ENCODE measurements at places on chromosomes 12 and 14. TPM values are rescaled to one million over a fixed set of nuclear protein-coding genes. Genes with fewer than 3 reads are reported as not detected.

DNA sequence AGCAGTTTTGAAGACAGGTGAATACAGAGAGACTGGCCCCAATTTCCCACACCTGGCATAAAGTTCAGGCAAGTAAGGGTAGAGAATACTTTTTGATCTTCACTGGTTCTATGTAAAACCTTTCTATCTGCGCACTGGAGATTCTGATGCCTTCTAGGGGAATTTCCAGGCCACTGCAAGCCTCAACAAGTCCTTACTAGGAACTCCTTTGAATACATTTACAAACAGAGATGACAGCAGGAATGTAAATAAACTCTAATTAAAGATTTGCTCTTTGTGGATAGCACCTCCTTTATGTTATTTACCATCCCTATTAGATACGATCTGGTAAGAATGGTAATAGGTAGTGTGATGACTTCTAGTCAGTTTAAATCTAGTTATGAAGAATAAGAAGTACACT is 69.2 kb downstream of the NTN4 start:
- peak; percentile 34 for DNase-seq

GRCh38 chr12:132471011-132471857 is 18.7 kb upstream of the FBRSL1 start:
- DNase-seq = peak; percentile 68

GRCh38 chr14:29235991-29236390 is 469.4 kb downstream of the FOXG1 start:
- DNase-seq = no peak

GRCh38 chr14:30885840-30886740 is 11.7 kb downstream of the COCH start:
- no peak for DNase-seq

- no peak for DNase-seq
Measured at GRCh38 chr12:19740472-19741131, 301.3 kb downstream of the AEBP2 start.

GRCh38 chr12:22971247-22971646 is 346.3 kb downstream of the ETNK1 start:
- DNase-seq = no peak

DNA sequence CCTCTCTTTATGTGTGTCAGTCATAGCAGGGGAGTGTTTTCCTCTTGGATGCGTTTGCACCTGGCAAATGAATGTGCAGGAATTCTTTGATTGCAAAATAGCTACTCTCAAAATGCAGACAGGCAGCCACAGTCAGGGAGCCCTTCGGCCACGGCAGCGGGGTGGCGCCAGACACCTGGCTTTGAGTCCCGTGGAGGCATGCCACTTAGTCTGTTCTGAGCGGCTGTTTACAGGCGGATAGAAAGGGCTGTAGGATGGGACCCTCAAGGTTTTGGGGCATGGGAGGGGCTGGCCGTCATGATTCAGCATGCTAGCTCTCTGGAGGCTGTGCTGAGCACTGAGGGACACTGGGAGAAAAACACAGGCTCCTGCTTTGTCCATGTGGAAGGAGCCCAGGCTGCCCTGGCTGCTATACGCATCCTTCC is 117.1 kb downstream of the SLC25A47 start:
- peak; percentile 75 for DNase-seq

DNA sequence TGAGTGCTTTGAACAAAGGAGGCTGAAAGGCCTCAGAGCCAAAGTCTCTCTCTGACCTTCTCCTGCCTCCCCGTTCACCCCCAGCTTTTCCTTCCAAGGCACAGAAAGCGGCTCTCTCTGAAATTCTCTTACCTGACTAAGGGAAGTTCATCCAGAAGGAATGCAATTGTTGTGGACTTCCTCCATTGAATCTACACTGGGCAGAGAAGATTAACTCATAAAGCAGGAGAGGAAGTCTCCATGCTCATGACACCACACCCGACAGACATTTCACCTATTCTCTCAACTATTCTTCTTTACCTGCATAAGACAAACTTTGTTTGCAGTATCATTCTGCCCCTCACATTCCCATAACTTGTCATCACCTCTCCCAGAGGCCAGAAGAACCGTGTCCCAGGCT is 129.3 kb upstream of the CCDC175 start:
- no peak for DNase-seq

DNA sequence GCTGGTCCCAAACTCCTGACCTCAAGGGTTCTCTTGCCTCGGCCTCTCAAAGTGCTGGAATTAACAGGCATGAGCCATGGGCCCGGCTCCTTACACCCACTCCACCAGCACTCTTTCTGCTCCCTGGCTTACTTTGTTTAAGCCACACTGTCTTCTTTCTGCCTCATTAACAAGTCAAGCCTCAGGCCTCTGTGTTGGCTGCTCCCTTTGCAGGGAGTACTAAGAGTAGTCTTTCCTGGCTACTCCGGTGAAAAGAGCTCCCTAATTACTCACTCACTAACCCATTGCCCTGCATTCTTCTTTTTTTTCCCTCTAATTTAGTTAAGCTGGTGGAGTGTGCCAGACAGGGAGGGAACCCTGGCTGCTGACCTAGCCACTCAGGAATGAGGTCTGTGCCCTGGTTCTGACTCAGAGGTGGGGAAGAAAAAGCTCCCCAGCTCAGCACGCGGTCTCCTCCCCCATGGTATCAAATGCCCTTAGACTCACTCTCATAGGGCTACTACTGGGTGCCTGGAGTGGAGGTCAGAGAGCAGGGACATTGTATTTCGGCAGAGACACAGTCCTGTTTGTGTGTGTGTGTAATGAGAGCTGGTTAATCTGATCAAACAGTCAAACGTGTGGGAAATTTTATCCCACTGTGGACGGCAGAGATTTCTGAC is 19.8 kb downstream of the GALNT6 start:
- peak; percentile 59 for DNase-seq

- no peak for DNase-seq
Measured at GRCh38 chr12:130240831-130241590, 78.7 kb downstream of the FZD10 start.

DNA sequence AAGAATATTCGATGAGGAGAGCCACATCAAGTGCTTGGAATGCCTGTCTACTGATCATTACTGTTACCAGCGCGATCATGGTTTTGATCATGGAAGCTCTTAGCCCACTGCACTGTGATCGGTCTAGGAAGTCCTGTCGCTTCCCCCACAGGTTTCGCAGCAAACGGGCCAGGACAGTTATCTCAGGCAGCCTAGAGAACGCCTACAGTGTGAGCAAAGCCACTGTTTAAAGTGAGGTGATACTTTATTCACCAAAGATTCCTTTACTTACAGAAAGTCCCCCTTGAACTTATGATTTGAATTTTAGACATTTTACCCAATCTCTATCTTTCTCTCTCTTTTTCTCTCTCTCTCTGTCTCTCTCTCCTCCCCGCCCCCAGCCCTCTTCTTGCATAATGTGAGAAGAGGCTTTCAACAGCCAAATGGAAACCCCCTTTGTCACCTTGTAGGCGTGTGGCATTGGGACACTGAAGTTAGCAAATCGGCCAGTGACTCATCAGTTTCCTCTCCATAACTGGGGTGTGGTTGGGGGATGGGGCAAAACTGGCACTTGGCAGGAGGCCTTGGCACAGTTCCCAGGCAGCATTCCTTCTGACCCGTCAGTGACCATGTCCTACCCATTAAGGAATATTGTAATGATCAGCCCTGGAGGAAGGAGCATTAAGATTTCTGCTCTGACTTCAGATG is 214.8 kb downstream of the CHST11 start:
- DNase-seq = no peak

Gene ART4
- 0.57 TPM for total RNA-seq

Gene CDKL1
- 4.5 TPM for total RNA-seq

Gene PLA2G1B
- total RNA-seq = not detected

Measured in Caco-2 (cell line).